NCI-H187 (cell line): ENCODE measurements at places on chromosomes 11 and 22.

GRCh38 chr22:49582678-49583077 is 245.0 kb downstream of the BRD1 start:
- no peak for DNase-seq

GRCh38 chr11:75135021-75135650 is 15.8 kb upstream of the SLCO2B1 start:
- DNase-seq, result no peak

DNA sequence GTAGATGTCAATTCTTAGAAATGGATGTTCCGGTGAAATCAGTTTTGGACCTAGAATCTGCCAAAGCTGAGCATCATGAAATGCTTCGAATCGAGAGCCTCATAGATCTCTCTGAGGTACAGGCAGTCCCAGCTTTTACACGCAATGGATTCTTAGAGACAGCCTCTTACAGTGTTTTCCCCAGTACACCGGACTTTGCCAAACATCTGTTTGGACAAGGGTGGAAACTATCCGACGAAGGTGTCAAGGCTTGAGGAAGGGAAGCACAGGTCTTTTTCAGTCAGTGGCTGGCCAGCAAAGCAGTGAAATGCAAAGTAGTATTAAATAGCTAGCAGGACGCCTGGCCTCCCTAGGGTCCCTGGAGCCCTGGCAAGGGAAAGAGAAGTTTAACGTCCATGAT is 4.9 kb downstream of the GRK3 start:
- no peak for DNase-seq

GRCh38 chr22:32564170-32565001 is 89.8 kb downstream of the FBXO7 start:
- no peak for DNase-seq

- no peak for DNase-seq
These were observed 369.1 kb downstream of the JRKL start for GRCh38 chr11:96758957-96759356.

DNA sequence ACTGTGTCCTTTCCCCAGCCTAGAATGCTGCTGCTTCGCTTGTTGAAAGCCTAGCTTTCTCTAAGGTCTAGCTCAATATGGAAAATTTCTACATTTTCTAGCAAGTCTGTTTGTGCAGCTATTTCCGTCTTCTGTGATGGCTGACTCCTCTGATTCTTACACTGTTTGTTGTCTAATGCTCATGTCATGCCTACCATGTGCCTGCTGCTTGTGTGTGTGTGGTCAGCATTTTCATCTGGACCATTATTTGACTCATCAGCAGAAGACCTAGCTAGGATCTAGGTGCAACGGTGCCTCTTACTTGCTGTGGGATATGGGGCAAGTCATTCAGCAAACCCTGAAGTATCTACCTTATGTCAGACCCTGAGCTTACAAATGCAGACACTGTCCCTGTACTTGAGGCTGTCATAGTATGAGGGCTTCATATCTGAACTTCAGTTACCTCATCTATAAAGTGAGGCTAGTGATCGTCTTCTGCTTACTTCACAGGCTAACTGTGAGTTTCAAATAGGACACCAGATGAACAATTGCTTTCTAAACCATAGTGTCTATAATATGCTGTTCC is 86.5 kb upstream of the MYO18B start:
- no peak for DNase-seq

GRCh38 chr11:79119491-79120284 is 321.1 kb downstream of the TENM4 start:
- no peak for DNase-seq

- no peak for DNase-seq
These were observed 77.3 kb upstream of the RCN1 start for GRCh38 chr11:32013603-32014002.

DNA sequence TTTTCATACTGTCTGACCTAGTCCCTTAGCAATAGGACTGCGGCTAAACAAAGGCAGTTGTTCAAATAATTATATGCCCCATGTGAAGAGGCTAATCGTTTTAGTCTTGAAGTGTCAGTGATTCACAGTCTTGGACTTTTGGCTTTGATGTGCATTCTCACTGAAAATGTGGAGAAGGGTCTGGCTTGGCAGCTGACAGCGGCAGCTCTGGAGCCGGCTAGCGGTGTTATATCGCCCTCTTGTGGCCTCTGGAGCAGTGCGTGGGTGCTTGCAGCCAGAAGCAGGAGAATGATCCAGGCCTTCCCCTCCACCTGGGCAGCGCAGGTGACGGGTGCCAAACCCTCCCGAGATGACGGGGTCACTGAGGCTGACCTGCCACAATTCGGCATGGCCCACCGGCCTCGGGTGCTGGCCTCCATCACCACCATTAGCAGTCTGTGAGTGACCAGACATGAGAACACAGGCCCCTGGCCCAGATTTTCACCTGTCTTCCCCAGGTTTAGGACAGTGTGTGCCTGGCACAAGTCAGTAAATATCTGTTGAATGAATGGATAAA is 90.3 kb upstream of the PITPNB start:
- DNase-seq, result no peak

GRCh38 chr11:45494738-45495137 is 170.7 kb downstream of the CHST1 start:
- no peak for DNase-seq

- no peak for DNase-seq
These were observed 80.3 kb downstream of the BUD13 start for GRCh38 chr11:116692318-116693101.

DNA sequence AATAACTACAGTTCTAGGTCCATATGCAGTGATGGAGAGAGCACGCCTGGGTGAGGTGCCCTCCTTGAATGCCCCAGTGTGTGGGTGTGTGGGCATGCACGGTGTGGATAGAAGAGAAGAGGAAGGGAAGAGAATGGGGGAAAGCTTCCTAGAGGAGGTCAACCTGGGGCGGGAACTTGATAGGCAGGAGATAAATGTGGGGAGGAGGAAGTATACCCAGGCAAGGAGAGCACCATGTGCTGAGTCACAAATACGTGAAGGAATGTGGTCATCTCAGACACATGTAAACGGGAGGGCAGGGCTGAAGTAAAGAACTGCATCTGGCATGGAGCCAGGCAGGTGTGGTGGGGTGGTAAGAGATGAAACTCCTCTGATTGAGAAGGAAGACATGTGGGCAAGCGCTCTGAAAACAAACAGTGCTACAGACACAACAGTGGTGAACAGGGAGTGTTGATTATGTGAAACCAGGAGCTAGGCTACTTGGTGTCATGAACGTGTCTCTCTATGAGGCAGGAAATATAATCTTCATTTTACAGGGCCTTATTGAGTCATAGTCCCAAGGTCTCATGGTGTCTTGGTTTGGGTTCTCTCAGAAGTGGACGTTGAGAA is 61.5 kb upstream of the EED start:
- DNase-seq, result no peak

DNA sequence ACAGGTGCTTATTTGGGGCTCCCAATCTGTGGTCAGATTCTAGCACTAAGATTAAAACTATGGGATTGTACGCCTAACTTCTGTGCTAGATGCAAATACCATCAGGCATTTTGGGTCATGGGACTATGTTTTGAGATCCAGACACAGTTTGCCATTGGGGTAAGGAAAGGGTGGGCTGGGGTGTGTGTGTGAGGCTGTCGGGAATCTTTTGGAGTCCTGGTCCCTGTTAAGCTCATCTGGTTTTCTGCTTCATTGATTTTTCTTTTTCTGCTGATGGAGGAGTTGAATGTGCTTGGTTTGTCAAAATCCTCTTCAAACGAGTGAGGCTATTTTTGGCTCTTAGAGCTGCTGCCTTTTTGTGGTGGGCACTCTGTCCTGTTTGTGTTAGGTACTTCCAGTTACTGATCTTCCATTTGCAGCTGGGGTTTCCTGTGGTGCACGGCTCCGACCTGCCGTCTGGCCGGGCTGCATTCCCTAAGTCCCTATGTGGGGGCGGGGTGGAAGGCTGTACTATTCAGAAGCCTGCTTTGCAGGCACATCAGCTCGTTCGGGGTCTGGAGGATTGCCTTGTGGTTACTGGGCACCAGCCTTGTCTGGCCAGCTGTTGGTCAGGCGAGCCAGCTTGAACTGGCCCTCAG is 2.9 kb downstream of the BCR start:
- DNase-seq, result peak; percentile 9

GRCh38 chr11:93133488-93134109 is 64.2 kb downstream of the SLC36A4 start:
- DNase-seq, result no peak

DNA sequence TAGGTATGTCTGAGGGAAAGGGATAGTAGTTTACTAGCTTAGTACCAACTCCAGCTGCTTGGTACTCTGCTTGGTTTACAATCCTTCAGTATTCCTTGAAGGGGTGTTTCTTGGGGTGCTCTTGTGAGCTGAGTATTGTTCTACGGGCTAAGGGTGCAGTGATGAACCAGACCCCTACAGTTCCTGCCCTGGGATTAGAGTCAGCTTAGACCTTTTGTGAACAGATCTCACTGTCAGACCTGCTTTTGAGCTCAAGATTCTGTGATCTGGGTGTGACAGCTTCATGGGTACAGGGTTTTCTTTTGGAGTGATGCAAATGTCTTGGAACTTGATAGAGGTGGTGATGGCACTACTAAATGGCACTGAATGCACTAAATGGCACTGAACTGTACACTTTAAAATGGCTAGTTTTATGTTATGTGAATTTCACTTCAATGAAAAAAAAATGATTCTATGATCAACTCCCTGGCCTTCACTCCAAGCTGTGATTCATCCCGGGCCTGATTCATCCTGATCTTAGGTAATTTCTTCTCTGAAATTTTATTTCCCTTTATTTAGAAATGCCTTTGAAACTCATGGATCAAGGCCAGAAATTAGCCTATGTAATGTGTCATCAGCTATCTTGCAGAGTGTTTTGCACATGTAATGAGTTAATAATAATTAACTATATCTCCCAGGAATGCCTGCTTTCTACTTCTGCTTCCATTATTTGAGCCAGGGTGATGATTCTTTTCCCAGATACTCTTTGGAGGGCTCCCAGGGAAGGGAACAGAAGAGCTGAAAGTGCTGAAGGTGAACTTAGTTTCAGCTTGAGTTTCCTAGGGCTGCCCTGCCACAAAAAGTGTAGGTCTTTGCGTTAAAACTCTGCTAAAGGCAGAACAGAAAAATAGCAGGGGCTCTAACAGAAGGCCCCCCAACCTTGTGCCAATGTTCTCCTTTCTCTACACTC is 87.9 kb downstream of the NCAM1 start:
- no peak for DNase-seq

GRCh38 chr22:19599626-19600243 is 75.5 kb upstream of the CLDN5 start:
- DNase-seq, result no peak

- DNase-seq, result no peak
These were observed 97.7 kb downstream of the RBFOX2 start for GRCh38 chr22:35930933-35931332.

GRCh38 chr11:32421992-32422391 is 13.3 kb downstream of the WT1 start:
- DNase-seq, result no peak

- DNase-seq, result no peak
These were observed 2.9 kb upstream of the SCGB2A2 start for GRCh38 chr11:62267050-62267449.

DNA sequence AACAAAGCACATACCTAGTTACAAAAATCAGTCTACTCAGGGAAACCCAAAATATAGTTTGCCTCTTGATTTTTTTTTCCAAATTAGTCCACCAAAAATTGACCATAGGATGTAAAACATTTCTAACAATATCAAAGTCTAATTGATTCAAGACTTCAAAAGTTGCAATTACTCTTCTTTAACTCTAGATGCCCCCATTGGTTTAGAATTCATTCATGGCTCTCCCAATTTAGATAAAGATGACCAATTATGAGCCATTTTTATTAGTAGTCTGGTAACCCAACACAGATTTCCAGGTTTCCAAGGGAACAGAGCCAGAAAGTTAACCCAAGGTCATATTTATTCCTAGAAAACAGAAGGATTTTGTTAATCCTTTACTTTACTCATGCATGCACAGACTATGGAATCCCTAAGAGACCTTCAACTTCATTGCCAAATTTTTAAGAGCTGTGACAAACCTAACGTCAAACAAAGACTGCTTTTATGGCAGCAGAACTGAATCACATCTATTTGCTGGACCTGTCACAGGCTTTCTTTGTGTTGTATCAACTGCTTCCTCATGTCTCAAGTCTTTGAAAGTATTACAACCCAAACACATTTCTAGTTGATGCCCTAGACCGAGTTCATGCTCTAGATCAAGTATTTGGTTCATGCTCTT is 55.3 kb downstream of the C22orf42 start:
- no peak for DNase-seq

GRCh38 chr11:64367931-64368672 is 9.1 kb downstream of the RPS6KA4 start:
- DNase-seq, result no peak

DNA sequence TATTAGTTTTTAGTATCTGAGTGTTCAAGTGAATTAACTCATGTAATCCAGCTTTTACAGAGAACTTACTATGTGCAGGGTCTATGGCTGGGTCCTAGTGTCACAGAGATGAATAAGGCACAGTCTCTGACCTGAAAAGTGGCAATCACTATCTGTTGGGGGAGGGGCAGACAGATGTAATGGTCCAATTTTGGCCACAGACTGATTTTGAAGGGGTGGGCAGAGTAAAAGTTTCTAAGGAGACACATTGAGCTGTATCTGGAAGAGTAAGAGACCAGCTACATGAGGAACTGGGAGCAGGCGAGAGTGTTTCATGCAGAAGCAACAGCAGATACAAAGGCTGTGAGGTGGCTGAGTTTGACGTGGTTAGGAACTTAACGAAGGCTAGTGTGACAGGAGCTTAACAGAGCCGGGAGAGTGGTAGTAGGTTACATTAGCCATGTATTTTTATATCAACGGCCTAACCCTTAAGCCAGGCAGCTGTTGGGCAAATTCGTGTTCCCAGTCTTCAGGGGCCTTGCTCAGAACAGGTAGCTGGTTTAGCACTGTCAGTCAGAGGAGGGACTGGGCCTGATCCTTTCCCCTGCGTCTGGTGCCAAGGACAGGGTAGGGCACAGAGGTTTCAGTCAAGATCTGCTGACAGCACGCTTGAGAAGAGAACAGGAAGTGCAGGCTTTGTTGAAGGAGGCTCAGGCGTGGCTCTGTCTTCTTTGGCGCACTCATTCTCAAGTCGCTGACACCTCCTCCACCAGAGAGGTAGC is 1.4 kb upstream of the STIM1 start:
- no peak for DNase-seq

- no peak for DNase-seq
These were observed 13.2 kb downstream of the ASPHD2 start for GRCh38 chr22:26442086-26442756.

DNA sequence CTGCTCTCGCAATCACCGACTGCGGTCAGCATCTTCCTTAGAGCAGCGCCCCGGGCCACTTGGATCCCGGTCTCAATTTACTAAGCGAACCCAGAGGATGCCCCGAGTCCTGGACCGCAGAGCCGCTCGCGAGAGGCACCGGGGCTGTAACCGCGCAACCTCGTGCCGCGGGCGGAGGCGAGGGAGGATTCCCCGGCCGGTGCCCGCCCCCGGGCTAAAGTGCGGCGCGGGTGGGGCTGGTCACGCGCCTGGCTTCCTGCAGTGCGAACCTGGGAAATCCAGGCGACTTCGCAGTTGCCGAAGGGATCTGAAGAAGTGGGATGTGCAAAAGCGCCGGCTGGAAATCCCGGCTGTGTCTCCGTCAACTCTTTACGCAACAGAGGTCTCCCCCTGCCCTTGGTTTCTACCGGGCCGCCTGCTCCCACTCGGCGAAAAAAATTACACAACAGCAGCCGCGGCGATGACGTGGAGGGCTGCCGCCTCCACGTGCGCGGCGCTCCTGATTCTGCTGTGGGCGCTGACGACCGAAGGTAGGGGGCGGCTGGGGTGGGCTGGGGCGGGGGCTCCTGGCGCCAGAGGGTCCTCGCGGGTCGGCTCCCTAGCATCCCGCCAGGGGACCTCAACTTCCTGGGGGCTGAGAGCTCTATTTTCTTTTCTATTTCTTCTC is at the start of gene NCR3LG1:
Gene NCR3LG1, plus strand, starts transcription at position 291 of the 667 bp plus-strand sequence. Its CDS starts 170 bp downstream, at position 461.
- DNase-seq, result peak; percentile 38

GRCh38 chr11:79852176-79852575 is 411.3 kb upstream of the TENM4 start:
- no peak for DNase-seq
